ENCODE measurements at places on chromosomes 7 and 10. TPM values are rescaled to one million over a fixed set of nuclear protein-coding genes. Genes with fewer than 3 reads are reported as not detected.

FRAT1 gene
- 4.3 TPM for total RNA-seq

ARID5B gene
- total RNA-seq, result 70.5 TPM

WNT2 gene
- 0.47 TPM for total RNA-seq

TUBAL3 gene
- total RNA-seq, result not detected
